ENCODE measurements at places on chromosomes 6 and 20.

GRCh38 chr6:48389146-48390043, 278.4 kb upstream of the PTCHD4 start:
- no peak for DNase-seq

- DNase-seq, result no peak
These were observed 175.9 kb downstream of the ARID1B start for GRCh38 chr6:156953127-156953478.

GRCh38 chr20:1210501-1210900, 7.2 kb downstream of the C20orf202 start:
- no peak for DNase-seq

DNA sequence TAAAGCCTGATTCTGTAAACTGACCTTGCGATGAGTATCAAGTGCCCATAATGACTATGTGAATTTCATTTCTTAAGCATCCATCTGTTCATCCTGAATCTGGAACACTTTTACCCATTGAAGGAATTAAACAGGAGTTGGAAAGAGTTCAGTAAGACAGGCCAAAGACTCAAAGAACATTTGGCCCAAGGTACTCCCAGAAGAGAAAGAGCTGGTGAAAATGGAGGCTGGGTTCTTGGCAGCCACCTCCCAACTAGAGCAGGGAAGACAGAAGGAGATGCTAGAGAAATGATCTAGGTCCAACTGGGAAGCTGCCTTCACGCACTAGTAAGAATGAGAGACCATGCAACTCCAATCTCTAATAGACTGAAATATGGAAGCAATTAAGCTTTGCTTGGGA, 290.8 kb upstream of the RNF24 start:
- no peak for DNase-seq

DNA sequence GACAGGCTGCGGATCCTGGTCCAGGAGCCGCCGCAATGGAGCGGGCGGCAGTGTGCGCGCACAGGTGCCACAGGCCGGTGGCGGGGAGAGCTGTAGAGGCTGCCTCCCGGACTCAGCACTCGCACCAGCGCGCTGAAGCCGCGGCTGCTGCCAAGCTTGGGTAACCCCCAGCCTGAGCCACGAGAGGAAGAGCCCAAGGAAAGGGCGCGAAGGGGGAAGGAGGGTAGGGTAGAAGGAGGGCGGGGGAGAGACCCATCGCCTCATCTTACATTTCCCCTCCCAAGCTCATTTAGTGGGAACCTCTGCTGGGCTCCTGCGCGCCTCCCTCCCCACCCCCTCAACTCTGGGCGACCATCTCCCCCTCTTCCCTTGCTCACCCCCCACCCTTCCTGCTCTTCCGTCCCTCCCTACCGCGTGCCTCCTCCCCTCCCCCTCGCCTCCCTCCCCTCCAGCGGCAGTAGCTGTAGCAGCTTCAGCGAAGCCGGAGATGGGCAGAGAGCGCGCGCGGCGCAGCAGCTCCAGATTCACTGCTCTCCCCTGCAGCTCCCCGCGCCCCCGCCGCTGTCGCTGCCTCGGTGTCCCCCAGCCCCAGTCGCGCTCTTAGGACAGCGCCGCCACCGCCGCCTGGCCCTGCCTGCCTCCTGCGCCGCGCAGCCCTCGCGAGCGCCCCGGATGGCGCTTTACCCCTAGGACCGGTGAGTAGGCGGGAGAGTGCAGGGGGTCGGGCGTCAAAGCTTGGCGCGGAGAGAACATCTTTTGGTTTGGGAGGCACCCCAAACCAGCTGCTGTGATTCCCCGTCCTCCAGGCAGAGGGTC, at the start of gene FUT9:
Gene FUT9, plus strand, starts transcription at position 457 of the 816 bp plus-strand sequence. CDS start 187,182 bp downstream, outside the sequence.
- no peak for DNase-seq

- no peak for DNase-seq
These were observed 8.3 kb downstream of the OARD1 start for GRCh38 chr6:41063884-41064285.

- DNase-seq, result no peak
These were observed 25.3 kb upstream of the TTPAL start for GRCh38 chr20:44450281-44450889.

DNA sequence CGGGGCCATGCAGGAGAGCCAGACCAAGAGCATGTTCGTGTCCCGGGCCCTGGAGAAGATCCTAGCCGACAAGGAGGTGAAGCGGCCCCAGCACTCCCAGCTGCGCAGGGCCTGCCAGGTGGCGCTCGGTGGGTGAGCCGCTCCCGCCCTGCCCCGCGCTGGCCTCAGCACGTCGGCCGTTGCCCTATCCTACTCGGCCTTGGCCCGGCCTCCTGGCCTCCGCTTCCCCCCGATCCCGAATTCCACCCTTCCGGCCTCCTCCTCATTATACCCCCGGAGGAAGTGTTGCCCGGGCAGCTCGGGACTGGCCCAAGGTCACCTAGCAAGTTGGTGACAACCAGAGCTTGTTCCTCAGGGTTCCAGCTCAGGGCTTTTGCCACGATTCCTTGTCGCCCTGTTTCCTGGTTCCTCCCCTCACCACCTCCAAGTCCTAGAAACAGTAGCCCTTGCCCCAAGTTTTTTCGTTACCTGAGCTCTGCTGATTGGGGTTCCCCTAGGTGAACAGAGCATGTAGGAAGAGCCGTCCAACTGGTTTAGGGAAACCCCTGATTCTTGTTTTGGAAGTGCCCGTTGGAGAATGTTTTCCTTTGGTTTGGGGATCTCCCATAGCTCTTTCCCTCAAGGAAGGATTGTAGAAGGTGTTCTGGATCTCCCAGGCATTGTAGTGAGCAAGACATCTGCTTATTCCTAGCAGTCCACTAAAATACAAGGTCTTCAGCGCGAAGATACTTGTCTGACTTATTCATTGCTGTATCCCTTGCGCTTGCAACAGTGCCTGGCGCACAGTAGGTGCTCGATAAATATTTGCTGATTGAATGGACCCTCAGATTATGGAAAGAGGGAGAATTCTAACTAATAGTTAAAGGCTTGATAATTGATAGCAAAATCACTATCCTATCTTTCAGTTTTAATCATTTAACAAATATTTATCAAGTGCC, 641 bp downstream of the ARFGEF2 start:
- DNase-seq, result peak; percentile 80

DNA sequence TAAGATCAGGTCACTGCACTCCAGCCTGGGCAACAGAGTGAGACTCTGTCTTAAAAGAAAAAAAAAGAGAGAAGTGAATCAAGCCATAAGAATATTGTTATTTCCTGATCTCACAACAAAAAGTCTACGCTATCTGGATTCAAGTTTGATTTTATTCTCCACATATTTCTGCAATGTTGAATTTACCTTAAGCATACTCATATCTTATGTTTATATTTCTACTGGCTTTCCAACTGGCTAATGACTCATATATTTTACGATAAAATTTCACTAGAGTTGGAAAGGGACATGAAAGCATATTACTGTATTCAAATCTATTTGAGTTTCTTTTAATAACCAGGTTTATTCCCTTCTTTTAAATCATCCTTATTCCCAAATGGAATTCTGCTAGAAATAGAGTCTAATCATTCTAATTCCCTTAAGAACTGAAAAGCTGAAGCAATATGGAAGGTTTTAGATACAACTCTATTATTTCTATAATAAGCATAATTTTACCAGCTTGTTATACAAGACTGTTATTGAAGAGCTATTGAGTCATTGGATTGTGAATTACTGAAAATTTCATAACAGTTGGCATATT, 276.9 kb upstream of the HS3ST5 start:
- no peak for DNase-seq

DNA sequence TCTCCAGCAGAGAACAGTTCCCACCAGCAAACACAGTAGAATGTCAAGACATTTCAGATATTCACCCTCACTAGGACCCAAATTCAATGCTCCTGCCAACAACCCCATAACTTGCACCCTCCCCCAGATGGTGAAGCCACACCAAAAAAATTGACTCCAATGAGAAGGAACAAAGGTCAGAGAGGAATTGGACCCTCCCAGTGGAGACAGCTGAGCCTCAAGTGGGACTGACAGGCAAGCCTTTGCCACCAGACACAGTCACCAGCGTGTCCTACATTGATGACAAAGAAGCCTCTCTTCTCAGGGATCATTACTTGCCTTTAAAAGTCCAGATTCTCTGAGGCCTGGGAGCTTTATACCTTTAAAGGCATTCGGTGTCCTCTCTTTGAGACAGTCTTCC, 64.8 kb downstream of the HIVEP2 start:
- no peak for DNase-seq

GRCh38 chr6:50891290-50891689, 72.6 kb downstream of the TFAP2B start:
- DNase-seq, result no peak

- DNase-seq, result no peak
These were observed 104.6 kb downstream of the DTD1 start for GRCh38 chr20:18692447-18692846.

GRCh38 chr20:1118004-1118335, 432 bp upstream of the PSMF1 start:
- no peak for DNase-seq

DNA sequence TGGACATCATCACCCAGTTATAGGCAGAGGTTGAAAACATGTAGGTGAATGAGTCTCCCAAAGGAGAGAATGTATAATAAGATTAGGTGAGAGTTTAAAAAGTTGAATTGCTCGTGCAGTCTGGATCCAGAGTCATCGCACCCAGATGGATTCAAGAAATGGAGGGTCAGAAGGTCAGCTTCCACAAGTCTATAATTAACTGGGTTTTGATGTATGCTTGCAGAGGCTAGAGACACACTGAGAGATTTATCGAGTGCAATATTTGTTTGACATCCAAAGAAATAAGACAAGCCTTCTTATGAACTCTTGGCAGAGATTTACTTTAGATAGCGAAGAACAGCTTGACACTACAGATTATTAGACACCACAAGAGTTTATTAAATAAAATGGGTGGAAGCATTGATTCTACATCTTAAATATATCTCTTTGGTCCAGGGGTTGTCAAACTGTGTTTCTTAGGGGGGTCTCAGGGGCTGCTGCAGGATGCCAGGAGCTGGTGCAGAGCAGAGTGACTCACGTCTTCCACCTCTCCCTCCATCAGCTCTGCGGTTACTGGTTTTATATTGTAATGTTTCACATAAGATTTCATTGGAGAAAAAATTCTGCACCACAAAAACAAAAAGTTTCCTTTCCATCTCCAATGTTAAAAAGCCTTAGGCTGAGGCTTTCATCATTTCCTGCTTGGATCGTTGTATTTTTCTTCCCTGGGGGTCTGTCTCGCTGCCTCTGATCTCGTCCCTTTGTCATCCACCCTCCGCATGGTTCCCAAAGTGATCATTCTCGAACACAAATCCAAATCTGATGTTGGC, 176.2 kb upstream of the AHI1 start:
- no peak for DNase-seq

- no peak for DNase-seq
These were observed 103.3 kb downstream of the IBTK start for GRCh38 chr6:82144007-82144851.

DNA sequence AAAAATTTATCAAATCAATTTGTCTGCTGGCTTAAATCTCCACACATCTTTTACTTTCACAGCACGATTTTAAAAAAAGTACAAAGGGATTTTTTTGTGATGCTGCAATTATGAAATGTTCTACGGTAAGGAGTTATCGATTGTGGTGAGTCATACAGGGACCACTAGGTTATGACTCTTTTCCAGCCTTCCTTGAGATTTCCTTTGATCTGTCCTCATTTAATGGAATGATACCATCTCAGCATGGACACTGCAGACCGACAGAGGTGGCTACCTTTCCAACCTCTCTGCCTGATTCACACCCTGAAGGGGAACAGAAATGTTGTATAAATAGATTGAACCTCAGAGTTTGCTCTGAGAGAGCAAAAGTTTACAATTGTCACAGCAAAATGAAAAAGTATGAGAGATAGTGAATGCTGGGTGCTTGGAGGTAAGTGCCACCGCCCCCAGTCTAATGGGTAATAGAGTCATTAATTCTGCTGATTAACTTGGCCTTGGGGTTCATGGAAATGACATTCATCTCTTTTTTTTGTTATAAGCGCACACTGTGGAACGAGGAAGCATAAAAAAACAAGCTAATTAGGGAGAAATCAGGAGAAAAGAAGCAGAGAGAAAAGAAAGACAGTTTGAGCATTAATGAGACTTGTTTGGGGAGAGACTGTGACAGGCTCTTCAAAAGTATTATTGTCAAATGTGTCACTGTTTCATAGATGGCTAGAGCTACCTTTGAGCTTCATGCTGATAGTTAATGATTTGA, 306.0 kb downstream of the RNF144B start:
- no peak for DNase-seq

- DNase-seq, result no peak
These were observed 332.3 kb upstream of the MARCKS start for GRCh38 chr6:113524826-113525225.

- DNase-seq, result no peak
These were observed 18.3 kb downstream of the GHRH start for GRCh38 chr20:37243076-37243936.

GRCh38 chr20:45704969-45705637, at the start of gene WFDC10B:
TSS of gene WFDC10B (minus strand) at chr20:45705019. CDS start at chr20:45685992, 19,027 bp downstream.
- no peak for DNase-seq

DNA sequence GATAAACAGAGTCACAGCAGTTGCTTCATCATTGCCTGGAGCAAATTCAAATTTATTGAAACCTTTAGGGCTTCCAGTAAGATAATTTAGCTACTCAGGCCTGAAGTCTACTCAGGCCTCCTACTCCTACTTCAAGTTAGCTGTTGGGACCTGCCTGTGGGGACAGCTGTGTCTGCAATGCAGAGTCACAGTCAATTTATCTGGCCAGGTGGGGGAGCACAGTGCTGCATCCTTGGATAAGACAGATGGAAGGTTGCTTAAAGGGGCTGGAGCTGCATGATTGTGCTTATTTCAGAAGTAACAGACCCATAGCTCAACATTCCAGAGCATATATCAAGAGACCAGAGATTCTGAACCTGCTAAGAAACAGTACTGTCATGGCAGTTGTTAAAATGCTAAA, 932.1 kb downstream of the QKI start:
- no peak for DNase-seq

- no peak for DNase-seq
These were observed 11.8 kb upstream of the GSTA1 start for GRCh38 chr6:52815167-52816092.

DNA sequence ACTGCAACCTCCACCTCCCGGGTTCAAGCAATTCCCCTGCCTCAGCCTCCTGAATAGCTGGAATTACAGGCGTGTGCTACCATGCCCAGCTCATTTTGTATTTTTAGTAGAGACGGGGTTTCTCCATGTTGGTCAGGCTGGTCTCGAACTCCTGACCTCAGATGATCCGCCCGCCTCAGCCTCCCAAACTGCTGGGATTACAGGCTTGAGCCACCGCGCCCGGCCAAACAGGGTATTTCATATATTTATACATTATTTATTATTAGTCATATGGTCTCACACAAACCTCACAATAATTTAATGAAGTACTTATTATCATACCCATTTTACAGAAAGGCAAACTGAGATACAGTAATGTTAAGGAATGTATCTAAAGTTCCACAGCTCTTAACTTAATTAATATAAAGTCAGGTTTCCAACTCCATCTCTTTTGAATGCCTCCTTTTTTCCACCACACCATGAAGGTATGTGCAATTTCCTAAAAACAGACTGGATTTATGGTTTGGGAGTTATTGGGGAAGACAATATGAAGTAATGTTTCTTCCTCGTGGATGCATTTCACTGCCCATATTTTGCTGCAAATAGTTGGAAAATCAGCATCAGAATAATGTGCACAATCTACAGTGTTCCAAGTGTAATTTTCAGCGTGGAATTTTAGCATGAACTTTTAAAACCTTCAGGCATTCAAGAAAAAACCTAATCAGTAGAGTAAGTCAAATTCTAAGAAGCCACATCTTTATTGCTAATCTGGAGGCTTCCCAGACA, 65.7 kb downstream of the ZMYND8 start:
- DNase-seq, result no peak

GRCh38 chr6:45942953-45943352, 72.7 kb downstream of the CLIC5 start:
- no peak for DNase-seq
